ENCODE measurements at places on chromosomes 16 and 17.

DNA sequence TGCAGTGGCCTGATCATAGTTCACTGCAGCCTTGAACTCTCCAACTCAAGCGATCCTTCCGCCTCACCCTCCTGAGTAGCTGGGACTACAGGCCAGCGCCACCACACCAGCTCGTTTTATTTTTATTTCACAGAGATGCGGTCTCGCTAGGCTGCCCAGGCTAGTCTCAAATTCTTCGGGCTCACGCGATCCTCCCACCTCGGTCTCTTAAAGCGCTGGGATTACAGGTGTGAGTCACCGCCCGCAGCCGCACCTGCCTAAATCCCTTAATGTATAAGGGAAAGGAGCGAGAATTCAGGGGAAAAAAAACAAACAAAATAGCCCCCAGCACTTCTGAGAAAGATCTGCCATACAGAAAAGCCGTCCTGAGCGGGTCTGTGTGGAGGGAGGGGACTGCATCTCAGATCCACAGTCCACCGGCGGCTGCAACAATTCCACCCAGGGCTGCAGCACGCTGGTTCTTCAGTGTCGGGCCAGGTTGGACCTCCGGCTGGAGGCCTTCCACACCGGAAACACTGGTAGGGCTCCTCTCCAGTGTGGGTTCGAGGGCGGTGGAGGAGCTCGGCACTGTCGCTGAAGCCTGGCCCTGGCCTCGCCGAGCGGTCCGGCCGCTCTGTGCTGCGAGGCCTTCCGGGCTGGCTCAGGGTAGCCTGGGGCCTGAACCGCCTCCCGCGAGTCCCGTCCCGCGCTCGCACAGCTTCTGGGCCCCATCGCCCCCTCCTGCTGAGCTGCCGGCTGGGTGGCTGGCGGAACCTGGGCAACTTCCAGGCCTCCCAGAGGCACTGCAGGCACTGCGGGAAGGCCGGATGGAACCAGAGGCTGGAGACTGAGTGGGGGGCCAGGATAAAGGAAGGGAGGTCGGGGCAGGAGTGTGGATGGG is 7.0 kb downstream of the ZNF843 start:
- no peak for DNase-seq

- peak; percentile 57 for DNase-seq
Measured at GRCh38 chr17:38701504-38702165, 3.4 kb upstream of the MLLT6 start.

GRCh38 chr16:77599793-77600415 is 122.4 kb upstream of the NUDT7 start:
- peak; percentile 26 for DNase-seq

GRCh38 chr17:16048811-16049449 is 49.3 kb downstream of the TTC19 start:
- DNase-seq, result no peak

DNA sequence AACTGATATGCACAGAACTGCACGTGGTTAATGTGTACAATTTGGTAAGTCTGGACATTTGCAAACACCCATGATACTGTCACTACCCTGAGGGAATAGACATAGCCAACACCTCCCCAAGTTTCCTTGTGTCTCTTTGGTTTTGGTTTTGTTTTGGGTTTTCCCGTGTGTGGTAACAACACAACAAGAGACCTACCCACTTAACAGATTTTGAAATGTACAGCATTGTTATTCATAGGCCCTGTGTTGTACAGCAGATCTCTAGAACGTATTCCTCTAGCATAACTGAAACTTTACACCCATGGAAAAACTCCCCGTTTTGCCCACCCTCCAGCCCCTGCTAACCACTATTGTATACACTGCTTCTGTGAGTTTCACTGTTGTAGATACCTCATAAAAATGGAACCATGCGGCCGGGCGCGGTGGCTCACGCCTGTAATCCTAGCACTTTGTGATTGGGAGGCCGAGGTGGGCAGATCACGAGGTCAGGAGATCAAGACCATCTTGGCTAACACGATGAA is 76.3 kb upstream of the TBC1D3K start:
- DNase-seq, result peak; percentile 56

GRCh38 chr16:30076276-30076791 is 540 bp downstream of the PPP4C start:
- peak; percentile 42 for DNase-seq
